Fibroblast of skin of right biceps (primary cell): ENCODE measurements at places on chromosomes 16 and 17.
A peak's percentile ranks its signal among the peaks of the same experiment; 100 is the strongest.

GRCh38 chr17:72539981-72540897, 419.4 kb downstream of the SOX9 start:
- DNase-seq, result peak; percentile 68

- DNase-seq, result peak; percentile 68
Observed at GRCh38 chr17:69388822-69389442, 25.6 kb upstream of the MAP2K6 start.

- DNase-seq, result peak; percentile 70
Observed at GRCh38 chr17:41049110-41049509, 2.0 kb upstream of the KRTAP2-1 start.

- DNase-seq, result no peak
Observed at GRCh38 chr17:5595831-5596230, 11.5 kb upstream of the NLRP1 start.

GRCh38 chr16:23668225-23668624, 10.5 kb upstream of the PLK1 start:
- DNase-seq, result no peak

- DNase-seq, result no peak
Observed at GRCh38 chr17:36197387-36197703, 787 bp upstream of the CCL3L1 start.

- DNase-seq, result no peak
Observed at GRCh38 chr17:79989106-79989835, 46.4 kb downstream of the TBC1D16 start.

- DNase-seq, result no peak
Observed at GRCh38 chr17:48642059-48642842, 16.1 kb upstream of the HOXB9 start.

DNA sequence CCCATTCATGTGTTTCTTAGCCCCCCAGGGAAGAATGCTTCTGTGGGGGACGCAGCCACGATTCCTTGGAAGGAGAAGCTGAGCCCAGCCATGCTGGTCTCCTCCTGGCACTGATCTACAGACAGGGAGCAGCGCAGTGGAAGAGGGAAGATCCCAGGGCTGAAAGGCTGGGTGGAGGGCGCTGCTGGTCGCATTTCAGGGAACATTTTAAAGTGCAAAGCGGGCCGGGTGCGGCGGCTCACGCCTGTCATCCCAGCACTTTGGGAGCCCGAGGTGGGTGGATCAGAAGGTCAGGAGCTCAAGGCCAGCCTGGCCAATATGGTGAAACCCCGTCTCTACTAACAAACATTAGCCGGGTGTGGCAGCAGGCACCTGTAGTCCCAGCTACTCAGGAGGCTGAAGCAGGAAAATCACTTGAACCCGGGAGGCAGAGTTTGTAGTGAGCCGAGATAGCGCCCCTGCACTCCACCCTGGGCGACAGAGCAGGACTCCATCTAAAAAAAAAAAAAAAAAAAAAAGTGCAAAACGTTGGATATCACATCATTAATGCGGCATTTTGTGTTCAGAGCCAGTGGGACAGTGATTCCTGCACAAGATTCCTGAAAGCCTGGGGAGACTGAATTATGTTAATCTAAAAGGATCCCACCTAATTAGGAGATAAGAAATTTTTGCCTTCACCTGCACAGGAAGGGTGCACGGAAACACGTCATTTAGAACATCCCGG, 558 bp upstream of the CHMP6 start:
- DNase-seq, result no peak

GRCh38 chr17:69246726-69247375, 18.2 kb upstream of the ABCA10 start:
- DNase-seq, result peak; percentile 36

- DNase-seq, result no peak
Observed at GRCh38 chr16:58937661-58938060, 203.5 kb upstream of the GOT2 start.

GRCh38 chr16:67429053-67429798, 1.7 kb upstream of the HSD11B2 start:
- no peak for DNase-seq

DNA sequence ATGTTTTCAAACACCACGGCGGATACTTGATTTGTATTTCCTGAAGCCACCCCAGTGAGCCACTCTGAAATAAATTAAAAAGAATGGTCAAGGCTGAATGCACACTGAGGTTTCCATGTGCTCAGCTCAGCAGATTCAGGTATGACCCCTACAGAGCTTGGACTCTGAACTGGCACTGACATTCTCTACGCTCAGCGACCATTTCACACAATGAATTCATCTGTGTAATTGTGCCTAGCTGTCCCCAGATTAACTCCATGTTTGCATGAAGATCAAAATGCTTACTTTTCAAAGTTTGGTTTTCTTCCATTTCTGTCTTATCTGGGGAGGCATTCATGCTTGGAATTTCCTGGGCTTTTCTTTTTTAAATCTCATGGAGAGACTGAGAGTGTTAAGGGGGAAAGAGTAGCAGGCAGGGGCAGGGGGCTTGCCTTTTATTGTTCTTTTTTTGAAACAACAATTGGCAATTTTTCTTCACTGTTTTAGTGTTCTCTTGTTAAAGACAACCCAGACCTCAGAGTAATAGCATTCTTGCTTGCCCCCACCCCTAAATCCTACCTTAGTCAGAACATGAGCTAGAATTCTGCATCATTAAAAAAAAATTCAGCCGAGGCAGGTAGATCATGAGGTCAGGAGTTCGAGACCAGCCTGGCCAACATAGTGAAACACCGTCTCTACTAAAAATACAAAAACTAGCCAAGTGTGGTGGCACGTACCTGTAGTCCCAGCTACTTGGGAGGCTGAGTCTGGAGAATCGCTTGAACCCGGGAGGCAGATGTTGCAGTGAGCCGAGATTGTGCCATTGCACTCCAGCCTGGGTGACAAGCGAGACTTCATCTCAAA, 85.5 kb upstream of the HNF1B start:
- no peak for DNase-seq

DNA sequence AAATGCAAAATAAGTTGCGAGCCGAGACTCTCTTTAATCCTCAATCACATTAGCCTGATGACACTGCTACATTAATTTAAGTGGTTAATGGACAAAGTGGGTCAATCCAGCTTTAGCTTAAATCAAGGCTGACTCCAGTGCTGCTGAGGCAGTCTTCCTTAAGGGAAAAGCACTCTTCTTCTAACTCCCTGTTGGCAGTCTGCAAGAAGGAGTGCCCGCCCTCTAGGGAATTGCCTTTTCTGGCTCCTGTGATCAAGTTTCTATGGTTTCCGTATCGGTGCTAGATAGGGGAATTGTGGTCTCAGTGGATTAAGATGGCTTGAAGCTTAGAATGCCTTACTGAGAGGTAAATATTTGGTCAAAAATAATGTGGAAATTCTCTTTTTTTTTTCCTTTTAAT, 41.0 kb downstream of the HS3ST3B1 start:
- DNase-seq, result no peak

- DNase-seq, result no peak
Observed at GRCh38 chr16:12682432-12683165, 121.1 kb downstream of the CPPED1 start.

- peak; percentile 52 for DNase-seq
Observed at GRCh38 chr16:117379-118365, 20.8 kb downstream of the NPRL3 start.

DNA sequence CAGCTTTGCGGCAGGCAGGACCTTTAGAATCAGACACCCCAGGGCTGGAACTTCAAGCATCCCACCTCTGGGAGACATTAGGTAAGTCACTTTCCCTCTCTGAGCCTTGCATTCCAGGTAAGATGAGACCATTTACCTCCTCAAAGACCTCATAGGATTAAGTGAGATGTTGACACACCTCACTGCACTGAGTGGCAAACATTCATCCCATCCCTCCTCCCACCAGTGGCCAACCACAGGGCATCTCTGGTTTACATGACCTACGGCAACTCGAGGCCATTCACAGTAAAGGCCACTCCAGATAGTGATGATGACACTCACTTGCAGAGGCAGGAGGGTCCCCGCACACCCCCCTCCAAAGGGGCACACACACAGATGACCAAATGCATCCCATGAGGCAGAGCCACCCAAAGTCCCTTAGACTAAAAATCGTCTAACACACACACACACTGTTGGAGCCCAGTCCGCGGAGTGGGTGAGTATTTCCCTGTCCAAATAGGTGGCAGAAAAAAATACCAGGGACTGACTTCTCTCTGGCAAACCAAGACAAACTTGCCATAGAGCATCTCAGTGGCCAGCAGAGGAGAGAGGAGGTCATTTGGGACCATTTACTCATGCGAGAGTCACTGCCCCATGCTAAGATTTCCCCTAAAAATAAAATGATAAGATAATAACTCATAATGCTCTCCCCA, 454.9 kb downstream of the SOX9 start:
- DNase-seq, result no peak

GRCh38 chr16:77430787-77431585, 3.8 kb downstream of the ADAMTS18 start:
- peak; percentile 3 for DNase-seq

DNA sequence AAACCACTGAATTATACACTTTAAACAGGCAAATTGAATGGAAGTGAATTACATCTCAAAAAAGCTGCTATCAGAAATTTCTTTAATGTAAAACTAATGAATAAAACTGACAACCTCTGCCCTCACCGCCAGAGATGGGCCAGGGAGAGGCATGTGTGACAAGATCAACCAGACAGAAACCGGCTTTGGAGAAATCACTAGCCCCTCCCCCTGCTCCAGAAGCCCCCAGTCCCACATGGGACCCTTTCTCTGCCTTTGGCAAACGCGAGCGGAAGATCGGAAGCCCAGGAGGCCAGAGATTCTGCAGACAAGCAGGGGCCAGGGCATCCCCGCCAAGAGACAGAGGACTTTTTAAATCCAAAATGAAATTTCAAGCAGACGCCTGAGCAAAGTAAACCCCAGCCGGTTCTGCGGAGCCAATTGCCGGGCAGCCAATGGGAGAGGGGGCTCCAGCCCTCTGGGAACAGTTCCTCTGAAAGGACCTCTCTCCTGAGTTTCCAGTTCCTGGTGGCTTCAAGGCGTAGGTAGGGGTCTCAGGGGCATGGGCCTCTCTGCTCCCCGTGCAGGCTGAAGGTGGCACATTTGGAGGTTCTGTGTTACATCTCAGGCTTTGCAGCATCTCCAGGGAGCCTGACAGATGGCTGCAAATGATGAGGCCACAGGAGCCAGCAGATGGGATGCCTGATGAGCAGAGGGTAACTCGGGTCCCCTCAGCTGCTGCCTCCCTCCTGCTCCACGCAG, 118.1 kb downstream of the GSG1L start:
- DNase-seq, result no peak

DNA sequence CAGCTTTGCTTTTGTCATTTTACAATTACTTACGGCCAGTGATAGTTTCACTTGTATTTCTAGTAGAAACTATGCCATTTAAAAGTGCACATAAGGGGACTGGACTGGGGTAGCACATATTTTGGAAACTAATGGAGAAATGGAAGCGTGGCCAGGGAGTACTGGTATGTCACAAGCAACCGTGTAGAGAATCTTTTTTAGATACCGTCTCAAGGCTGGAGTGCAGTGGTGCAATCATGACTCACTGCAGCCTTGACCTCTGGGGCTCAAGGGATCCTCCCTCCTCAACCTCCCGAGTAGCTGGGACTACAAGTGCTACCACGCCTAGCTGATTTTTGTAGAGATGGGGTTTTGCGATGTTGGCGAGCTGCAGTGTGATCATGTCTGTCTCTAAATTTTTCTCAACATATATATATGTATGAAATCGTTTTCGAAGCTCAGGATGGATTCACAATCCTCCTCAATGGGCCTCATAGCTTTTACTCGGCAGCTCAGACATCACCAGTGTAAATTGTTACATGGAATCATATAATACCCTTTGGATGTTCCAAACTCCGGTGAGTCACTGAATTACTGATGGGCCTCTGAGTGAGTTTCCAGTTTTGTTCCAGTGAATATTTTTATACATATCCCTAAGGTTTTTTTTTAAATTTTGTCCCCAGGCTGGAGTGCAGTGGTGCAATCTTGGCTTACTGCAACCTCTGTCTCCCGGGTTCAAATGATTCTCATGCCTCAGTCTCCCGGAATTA, 51.7 kb downstream of the ZNF778 start:
- peak; percentile 18 for DNase-seq

- DNase-seq, result no peak
Observed at GRCh38 chr17:50909765-50910605, 43.8 kb upstream of the TOB1 start.

GRCh38 chr17:61856035-61856434, 7.3 kb downstream of the BRIP1 start:
- no peak for DNase-seq

- DNase-seq, result peak; percentile 67
Observed at GRCh38 chr16:62620275-62620674, 584.0 kb upstream of the CDH8 start.

DNA sequence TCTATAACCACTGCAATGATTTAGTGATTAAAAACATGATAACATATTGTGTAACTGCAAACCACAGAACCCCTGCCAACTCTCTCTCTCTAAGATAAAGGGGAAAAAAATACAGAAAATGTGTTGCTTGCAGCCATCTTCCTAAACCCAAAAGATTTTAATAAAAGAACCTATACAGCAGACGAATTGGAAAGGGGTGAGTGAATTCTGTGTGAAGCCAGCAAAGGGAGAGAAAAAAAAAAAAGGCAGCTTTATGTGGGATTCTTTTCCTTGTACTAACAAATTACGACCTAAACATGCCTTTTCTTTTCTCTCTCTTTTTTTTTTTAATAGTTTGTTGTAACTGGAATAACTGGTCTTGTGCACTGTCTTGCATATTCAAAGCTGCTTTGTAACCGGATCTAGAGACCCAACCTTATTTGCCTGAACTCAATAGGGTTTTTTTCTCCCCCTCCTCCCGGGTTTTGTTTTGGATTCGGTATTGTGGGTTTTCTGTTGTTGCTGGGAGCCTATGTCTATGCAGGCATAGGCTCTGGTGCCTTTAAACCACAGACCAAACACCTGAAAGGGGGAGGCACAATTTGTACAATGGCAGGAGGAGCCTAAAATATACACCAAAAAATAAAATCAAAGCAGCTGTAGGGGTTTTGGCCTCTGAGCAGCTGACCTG, 7.0 kb upstream of the ZFHX3 start:
- peak; percentile 85 for DNase-seq

DNA sequence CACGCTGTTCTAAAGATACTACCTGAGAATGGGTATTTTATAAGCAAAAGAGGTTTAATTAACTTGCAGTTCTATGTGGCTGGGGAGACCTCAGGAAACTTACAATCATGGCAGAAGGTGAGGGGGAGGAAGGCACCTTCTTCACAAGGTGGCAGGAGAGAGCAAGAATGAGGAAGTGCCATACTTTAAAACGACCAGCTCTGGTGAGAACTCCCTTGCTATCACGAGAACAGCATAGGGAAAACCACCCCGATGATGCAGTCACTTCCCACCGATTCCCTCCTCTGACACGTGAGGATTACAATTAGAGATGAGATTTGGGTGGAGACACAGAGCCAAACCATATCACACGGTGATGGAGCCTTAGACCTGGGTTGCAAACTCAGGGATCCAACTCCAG, 317.5 kb upstream of the EEF2KMT start:
- no peak for DNase-seq
